Keratinocyte (primary cell): ENCODE measurements at places on chromosomes 5 and 9. TPM values are rescaled to one million over a fixed set of nuclear protein-coding genes. Genes with fewer than 3 reads are reported as not detected.

- no peak for DNase-seq
Measured at GRCh38 chr5:64594601-64595000, 88.8 kb downstream of the RGS7BP start.

DNA sequence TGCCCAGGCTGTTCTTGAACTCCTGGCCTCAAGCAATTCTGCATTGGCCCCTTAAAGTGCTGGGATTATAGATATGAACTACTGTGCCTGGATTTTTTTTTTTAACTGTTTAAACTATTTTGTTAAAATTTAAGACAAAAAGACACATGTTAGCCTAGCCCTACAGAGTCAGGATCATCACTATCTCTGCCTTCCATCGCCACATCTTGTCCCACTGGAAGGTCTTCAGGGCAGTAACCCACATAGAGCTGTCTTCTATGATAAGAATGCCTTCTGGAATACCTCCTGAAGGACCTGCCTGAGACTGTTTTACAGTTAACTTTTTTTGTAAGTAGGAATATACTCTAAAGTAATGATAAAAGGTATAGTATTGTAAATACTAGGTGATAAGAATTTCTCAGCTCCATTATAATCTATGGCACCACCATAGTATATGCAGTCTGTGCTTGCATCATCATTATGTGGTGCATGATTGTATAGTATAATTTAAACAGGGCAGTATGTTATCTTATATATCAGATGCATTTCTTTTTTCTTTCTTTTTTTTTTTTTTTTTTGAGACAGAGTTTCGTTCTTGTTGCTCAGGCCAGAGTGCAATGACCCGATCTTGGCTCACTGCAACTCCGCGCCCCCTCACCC lies 52.7 kb downstream of the DENND4C start:
- no peak for DNase-seq

DNA sequence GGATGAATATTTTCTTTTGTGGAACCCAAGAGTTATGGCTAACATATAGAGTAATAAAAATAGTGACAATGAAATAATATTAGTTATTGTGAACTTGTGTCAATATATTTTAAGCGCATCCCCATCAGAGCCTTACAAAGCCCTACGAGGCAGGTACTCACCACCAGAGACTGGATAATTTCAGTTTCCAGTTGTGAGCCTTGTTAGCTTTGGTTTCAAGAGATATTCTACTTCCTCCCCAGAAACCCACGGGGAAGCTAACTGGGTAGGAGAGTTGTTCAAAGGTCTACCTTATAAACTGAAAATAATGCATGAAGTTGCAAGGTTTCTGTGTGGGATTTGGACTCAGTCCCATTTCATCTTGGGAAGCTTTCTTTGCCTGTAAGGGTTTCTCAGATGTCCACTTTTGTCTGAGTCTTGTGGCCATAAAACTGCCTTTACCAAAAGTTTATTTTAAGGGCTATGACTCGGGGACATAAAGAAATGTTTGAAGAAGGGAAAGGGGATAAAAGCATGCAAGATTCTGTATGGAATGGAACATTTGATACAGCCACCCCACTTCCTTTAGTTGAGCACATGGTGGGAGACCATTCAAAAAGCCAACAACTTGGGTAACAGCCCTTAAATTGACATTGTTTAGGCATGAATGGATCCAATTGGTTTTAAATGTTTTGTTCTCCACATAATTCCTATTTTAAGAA lies 57.4 kb upstream of the ANKRD55 start:
- DNase-seq: no peak

Gene AGXT2
- polyA plus RNA-seq: not detected in 3 replicates

DNA sequence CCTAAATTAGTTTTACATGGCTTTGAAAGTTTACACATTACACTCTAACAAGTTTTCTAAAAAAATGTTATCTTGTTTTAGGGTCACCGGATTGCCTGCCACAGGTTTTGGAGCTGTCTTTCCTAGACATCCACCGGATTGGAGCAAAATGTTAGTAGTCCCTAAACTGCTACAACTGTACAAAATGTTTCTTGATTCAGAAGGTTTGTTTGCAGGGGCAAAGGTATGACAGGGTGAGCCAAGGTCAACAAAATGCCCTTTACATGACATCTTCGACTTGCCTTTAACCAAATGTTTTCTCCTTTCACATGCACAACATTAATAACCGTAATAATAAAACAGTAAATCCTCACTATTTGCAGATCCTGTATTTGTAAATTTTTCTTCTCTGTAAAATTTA lies 37.2 kb downstream of the CFAP95 start:
- no peak for DNase-seq

GRCh38 chr5:79842006-79842881 lies 148.8 kb downstream of the MTX3 start:
- DNase-seq: no peak

DNA sequence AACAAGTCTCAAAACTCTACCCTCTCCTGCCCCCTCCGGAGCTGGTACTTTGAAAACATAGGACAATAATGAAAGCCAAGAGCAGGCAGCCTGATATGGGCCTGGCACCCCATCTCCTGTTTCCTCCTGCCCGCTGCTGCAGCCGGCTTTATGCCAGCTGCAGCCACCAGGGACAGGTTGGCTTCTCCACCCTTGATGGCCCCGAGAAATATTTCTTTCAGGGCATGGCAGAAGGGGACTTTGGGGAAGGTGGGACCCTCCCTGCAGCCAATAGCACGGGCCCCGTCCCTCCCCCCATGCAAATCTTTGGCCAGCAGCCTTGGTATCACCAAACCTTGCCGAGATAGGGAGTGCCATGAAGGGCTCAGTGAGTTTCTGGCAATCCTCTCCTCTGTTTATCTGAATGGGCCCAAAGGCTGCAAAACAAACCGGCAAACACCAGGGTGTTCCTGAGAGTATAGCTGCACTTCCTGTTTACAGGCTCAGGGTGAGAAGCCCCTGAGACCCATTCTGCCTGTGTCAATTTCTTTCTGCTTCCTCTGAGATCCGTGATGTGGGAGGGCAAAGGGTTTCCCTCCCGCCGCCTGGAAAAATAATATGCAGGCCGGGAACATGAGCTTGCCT lies 73.4 kb upstream of the BOD1 start:
- no peak for DNase-seq

GRCh38 chr5:166594567-166594966 lies 1696.9 kb upstream of the WWC1 start:
- DNase-seq: no peak

Gene PCBD2
- 3.8 to 6.2 TPM (median 4.4 TPM) in 3 replicates for polyA plus RNA-seq

DNA sequence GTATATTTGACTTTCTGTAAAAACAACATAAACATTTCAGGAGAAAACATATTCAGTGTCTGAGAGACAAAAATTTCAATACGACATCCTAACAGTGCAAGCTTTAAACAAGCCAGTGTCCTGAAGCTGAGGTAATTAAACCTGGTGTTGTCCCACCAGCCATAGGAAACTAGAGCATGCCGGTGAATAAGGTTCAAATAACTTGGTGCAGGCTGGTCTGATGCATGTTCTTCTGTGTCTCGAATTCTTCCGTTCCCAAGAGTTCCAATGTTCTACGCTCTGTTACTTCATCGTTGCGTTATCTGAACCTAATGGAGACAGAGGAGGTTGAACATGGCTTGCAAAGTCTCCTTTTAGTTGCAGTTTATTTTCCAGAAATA lies 48.9 kb downstream of the ADAMTS16 start:
- DNase-seq: no peak

Gene DCTN4
- 37.7 to 46.4 TPM (median 44.3 TPM) in 3 replicates for polyA plus RNA-seq

- no peak for DNase-seq
Measured at GRCh38 chr9:83505282-83505681, 32.9 kb downstream of the FRMD3 start.

DNA sequence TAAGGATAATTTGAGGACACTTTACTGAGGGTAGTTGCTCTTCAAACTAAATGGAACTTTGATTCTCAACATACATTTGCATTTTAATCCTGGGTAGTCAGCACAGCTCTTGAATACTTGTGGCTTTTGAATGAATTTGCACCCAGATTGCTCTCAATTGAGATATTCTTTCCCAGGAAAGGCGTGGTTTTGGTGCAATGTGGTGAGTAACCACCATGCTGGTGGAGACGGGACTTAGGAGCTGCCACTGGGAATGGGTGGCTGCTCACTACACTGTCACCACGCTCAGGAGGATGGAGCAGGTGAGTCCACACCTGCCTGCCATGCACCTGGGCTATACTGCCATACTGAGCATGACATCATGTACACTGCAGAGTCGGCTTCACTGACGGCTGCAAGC lies 99.2 kb downstream of the IRX1 start:
- no peak for DNase-seq

Gene LCN1
- polyA plus RNA-seq: not detected in 3 replicates

GRCh38 chr5:109329333-109330237 lies 80.2 kb downstream of the PJA2 start:
- DNase-seq: no peak

- DNase-seq: no peak
Measured at GRCh38 chr5:65480306-65480865, 1.3 kb downstream of the ADAMTS6 start.

Gene CYLC2
- polyA plus RNA-seq: not detected in 3 replicates

GRCh38 chr9:79300068-79300467 lies 271.7 kb upstream of the TLE4 start:
- no peak for DNase-seq

- DNase-seq: no peak
Measured at GRCh38 chr5:159412284-159413046, 82.2 kb upstream of the IL12B start.

- no peak for DNase-seq
Measured at GRCh38 chr9:86828631-86829030, 118.7 kb downstream of the GAS1 start.

DNA sequence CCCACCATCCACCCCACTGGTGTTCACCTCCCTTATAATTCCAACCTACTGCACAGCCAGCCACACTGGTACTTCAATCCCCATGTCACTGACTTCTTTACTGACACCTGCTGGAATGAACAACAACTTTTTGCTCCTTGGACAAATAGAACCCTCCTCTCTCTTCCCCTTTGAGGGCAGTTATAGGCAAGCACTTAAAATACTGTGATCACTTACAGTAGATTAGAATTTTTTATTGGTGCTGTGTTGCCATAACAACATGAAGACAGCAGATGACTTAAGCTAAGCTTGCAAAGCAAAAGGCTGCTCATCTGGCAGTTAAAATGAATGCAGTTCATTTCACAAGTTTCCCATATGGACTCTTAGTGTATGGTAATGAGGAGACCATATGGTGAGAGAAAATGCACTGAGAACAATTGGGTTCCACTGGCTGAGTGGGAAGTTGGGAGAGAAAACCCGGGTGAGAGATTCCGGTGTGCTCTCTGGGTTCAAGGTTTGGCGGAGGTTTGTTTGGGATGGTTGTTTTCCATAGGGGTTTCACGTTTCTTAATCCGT lies 374.3 kb downstream of the EBF1 start:
- DNase-seq: no peak

Gene DNLZ
- 6.1 to 7.8 TPM (median 6.7 TPM) in 3 replicates for polyA plus RNA-seq

DNA sequence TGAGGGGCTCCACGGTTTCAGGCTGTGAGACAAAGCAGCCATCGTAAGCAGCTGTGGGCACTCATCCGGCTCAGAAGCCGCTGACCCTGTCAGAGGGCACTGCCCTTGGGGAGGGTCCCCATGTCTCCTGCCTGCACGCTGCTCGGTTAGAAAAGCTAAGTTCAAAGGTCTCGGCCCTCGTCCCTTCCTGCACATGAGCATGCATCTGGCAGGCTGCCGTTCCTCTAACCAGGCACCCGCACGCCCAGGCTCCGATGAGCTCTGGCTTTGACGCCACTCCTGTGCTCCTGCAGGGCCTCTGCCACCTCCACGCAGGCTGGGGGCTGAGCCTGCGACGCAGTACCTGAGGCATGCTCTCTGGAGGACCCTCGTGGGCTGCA lies 51.3 kb downstream of the NKD2 start:
- DNase-seq: no peak

Gene TBC1D13
- 12.8 to 25.1 TPM (median 14.1 TPM) in 3 replicates for polyA plus RNA-seq

Gene BARHL1
- not detected in 3 replicates for polyA plus RNA-seq

Gene SCGB3A2
- not detected in 3 replicates for polyA plus RNA-seq

DNA sequence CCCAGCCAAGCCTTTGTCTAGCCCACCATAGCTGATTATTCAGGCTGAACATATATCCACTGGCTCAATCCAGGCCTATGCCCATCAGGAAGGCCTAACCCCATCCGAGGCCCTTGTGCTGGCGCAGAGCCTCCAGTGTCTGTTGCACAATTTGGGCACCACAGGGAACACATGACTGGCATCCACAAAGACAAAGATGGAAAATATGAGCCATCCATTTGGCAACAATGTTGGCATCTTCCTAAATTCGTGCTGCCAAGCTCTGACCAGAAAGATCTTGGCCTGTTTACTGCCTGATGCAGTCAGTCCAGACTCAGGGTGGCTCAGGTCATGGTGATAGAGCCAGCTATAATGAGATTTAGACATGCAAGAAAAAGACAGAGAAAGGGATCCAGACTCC lies 233.8 kb downstream of the PIK3R1 start:
- DNase-seq: no peak

Gene ENG
- 0.22 to 0.86 TPM (median 0.33 TPM) in 3 replicates for polyA plus RNA-seq
